Stimulated activated naive CD8-positive, alpha-beta T cell treated with anti-CD3 and anti-CD28 coated beads, Interleukin-15, amount 100 ng/mL, for 72 hours (primary cell): ENCODE measurements at places on chromosomes 2 and 18.

- DNase-seq, result no peak
Measured at GRCh38 chr2:177138823-177139222, 73.8 kb upstream of the HNRNPA3 start.

- DNase-seq, result no peak
Measured at GRCh38 chr2:168731002-168731401, 71.4 kb upstream of the NOSTRIN start.

- no peak for DNase-seq
Measured at GRCh38 chr2:5391362-5391761, 300.8 kb upstream of the SOX11 start.

DNA sequence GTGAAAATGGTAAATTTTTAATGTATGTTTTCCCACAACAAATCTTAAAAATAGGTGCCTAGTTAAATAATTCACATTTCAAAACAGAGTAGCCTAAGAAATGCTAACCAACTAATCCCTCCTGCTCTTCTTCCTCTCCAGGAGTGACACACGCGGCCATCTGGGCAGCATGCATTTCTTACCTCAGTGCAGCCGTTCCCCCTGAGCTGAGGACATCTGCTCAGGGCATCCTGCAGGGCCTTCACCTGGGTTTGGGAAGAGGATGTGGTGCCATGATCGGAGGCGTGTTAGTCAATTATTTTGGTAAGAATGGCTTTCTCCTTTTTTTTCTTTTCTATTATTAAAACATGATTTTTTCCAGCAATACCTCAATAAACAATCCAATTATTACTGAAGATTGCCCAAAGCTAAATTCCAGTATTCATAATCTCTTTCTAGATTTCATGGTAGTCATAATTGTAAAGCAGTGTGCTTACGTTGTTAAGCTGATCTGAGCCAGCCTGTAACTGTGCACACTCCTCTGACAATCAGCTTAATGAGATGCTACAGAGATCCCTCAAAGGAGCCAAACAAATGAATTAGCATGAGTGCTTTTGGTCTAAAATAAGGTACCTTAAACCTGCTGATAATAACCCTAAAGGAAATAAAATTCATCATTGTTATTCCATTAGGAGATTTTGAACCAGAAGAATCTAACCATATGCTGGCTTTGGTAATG, 45.8 kb downstream of the NEMP2 start:
- DNase-seq, result no peak

DNA sequence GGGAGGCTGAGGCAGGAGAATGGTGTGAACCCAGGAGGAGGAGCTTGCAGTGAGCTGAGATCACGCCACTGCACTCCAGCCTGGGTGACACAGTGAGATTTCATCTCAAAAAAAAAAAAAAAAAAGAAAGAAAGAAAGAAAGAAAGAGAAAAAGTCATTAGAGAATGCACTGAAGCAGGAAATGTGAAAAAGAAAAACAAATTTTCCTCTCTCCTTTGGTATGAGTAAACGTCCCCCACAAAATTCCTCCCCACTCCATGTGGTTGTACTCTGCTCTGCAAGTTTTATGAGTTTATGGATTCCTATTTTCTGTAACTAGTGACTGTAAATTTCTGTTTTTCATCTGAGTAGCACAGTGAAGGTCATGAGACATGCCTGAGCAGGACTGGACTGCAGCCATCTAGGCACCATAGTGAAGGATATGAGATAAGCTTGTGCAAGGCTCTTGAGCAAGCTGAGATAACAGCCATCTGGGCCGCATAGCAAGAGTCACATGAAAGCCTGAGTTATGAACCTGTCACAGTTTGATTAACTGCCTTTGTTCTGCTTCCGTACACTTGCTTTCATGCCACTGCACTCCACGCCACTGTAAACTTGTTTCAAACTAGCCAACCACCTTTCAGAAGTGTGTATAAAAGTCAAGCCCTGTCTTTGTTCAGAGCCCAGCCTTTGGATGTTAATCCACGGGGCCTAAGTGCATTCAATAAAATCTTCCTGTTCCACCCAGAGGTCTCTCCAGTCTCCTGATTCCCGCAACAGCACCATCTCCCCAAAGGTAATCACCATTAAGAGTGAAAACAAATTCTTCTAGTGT, 50.2 kb downstream of the SKA1 start:
- no peak for DNase-seq

DNA sequence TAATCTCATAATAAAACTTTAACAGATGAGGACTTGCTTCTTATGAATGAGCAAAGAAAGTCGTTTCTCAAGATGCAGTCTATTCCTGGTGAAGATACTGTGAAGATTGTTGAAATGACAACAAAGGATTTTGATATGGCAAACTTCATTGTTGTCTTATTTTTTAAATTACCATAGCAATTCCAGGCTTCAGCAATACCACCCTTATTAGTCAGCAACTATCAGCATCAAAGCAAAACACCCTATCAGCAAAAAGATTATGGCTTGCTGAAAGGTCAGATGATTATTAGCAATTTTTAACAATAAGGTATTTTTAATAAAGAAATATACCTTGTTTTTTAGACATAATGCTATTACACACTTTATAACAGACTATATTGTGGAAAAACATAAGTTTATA, 88.3 kb downstream of the COL5A2 start:
- no peak for DNase-seq

DNA sequence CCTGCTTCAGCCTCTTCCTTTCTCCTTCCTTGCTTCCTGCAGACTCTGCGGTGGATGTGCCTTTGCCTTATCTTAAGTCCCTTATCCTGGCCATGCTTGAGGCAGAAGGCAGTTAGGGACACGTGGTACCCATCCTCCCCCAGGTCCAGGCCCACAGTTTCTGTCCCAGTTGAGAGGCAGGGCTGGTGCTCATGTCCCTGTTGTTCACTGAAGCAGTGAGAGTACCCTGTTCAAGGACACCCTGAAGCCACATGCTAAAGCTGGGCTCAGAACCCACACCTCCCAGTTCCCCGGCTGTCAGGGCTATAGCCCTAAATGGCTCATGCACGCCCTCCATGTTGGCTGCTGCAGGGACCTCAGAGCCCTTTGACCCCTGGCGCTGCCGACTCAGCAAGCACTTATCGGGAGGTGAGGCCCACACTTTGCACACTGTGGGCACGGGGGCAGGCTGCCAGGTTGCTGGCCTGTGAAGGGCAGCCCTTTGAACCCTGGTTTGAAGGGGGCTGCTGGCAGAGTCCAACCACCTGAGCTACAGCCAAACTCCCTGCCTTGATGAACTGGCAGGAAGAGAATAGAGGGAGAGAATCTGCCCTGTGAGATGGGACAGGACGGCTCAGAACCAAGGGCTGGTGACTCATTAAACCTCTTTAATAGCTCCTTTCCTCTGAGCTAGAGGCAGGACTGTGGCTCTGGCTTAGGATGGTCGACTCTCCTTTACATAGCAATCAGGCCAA, 6.3 kb downstream of the KHK start:
- DNase-seq, result no peak

DNA sequence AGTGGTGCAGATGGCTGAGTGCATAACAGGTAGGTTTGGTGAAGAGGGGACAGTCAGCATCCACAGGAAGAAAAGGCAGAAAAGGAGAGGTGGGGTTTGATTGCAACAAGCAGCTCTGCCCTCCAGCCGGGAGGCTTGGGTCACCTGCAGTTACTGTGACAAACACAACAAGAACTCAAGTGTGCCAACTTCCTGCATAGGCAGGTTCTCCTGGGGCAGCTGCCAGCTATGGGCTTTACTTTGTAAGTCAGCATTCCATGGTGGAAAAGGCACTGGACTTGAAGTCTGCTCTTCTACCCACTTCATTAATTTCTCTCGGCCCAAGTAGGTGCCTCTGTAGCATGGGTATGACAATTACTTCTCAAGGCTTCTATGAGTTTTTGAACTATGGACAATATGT, 98.9 kb downstream of the MYT1L start:
- no peak for DNase-seq

DNA sequence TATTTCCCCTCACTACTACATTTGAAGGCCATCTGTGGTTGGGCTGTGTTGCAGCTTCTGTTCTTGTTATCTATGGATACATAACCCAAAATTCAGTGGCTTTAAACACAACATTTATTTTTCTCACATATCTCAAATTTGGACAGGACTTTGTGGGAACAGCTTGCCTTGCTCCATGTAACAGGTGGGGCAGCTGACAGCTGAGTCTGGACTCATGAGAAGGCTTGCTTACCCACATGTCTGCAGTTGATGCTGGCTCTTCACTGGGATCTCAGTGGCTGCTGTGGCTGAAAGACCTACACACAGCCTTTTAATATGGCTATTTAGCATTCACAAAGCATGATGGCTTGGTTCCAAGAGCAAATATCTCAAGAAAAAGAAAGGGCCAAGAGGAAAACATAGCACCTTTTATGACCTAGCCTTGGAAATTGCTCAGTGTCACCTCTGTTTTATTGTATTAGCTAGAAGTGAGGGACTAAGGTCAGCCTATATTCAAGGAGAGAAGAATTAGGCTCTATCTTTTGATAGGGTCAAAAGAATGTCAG, 296.8 kb upstream of the ZNF521 start:
- DNase-seq, result no peak

- no peak for DNase-seq
Measured at GRCh38 chr2:190856985-190857384, 23.6 kb upstream of the GLS start.
